ENCODE measurements at places on chromosomes 2 and 18. TPM values are rescaled to one million over a fixed set of nuclear protein-coding genes. Genes with fewer than 3 reads are reported as not detected.

GRCh38 chr2:47485751-47486300, 82.9 kb downstream of the MSH2 start:
- no peak for DNase-seq

DNA sequence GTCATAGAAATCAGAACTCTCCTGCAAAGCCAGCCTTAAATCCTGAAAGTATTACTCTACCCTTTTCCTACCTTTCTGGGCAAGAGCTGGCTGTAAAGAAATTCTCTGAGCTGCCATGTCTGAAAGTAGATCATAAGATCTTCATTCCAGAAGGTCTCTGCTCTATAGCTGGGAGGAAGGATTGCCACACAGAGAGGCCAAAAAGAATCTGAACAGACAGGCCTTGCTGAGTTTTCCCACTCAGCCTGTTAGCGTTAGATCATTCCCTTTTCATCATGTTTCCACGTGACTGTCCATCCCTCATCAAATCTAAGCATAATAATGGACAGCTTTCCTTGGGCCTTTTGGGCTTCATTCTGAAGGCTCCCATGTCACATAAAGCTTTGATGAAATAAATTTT, 43.2 kb upstream of the FHL2 start:
- no peak for DNase-seq

DNA sequence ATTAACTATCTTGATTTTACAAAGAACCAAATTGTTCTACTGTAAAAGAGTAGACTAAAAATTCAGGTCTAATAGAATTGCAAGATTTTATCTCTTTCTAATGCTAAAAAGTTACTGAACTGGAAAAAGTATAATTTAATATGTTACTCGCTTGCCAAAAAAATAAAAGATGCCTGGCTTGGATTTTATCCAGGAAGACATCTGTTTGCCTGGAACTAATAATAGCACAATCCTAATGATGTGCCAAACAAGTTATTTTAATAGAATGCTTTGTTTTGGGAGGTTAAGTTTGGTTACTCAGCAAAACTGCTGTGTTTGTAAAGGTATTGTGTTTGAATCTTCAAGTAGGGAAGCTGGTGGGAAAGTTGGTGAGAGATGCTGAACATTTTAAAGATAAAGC, 19.4 kb upstream of the ZSWIM2 start:
- no peak for DNase-seq

DNA sequence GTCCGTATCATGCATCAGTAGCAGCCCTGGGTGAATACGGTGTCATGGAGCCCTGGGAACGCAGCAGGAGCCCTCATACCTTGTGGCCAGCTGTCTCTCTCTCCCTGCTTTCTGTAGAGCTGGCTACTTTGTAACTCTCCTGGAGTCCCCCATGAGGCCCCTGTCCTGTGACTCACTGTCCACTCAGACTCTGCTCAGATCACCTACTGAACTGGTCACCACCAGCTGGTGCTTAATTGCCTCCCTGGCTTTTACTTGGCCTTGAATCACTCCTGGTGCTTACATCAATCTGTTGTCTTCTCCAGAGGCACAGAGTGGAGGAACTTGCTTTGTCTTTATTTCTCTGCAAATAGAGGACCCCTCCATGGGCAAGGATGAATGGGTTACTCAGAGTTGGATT, 172.7 kb downstream of the HRH4 start:
- DNase-seq = no peak

DNA sequence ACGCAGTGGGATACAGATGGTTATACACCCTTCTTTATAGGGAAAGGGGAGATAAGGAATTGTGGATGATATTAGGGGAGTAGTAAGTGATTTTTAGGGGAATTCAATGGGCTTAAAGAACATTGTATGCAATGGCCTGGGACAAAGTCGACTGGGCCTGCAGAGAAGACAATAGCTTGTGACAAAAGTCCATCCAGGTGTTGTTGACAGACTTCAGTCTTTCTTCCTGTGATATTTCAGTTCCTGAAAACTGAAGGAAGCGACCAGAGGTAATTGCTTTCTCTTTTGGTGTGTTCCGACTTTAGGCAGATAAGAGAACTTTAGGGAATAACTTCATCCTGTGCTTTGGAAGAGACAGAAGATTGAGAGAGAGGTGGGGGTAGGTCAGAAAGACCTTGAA, 83.1 kb upstream of the NEUROD1 start:
- no peak for DNase-seq

The ETAA1 gene
- 1.9 TPM for polyA plus RNA-seq

- DNase-seq = no peak
These were observed 692.6 kb upstream of the TMEFF2 start for GRCh38 chr2:192887337-192887736.

The APCDD1 gene
- polyA plus RNA-seq = 2.9 TPM

GRCh38 chr18:55927831-55928230, 339.8 kb upstream of the TCF4 start:
- DNase-seq = no peak

DNA sequence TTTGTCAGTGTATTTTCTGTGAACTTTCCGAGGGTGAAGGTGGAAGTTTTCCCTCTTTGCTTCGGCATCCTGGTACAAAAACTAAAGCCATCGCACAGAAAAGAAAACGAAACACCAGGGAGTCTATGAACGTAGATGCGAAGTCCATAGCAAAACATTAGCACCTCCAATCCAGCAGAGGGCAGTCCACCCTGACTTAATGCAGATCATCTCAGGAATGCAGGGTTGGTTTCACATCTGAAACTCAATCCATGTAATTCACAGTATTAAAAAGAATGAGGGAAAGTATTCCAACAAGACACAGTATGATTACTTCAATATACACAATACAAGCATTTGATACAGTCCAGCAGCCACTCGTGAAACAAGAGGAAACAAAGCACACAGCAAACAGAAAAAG, 70.8 kb downstream of the RTP5 start:
- no peak for DNase-seq

- no peak for DNase-seq
These were observed 317.6 kb downstream of the LNPK start for GRCh38 chr2:175684466-175684865.

The CFAP210 gene
- polyA plus RNA-seq = 0.04 TPM

The SERPINB13 gene
- polyA plus RNA-seq = not detected

- DNase-seq = no peak
These were observed 231.7 kb downstream of the TRIB2 start for GRCh38 chr2:12948231-12948960.

The CROCC2 gene
- polyA plus RNA-seq = 0.01 TPM

The MGAT4A gene
- 10.6 TPM for polyA plus RNA-seq

The SRD5A2 gene
- 0.08 TPM for polyA plus RNA-seq

GRCh38 chr2:235688511-235689426, 194.9 kb downstream of the AGAP1 start:
- no peak for DNase-seq

DNA sequence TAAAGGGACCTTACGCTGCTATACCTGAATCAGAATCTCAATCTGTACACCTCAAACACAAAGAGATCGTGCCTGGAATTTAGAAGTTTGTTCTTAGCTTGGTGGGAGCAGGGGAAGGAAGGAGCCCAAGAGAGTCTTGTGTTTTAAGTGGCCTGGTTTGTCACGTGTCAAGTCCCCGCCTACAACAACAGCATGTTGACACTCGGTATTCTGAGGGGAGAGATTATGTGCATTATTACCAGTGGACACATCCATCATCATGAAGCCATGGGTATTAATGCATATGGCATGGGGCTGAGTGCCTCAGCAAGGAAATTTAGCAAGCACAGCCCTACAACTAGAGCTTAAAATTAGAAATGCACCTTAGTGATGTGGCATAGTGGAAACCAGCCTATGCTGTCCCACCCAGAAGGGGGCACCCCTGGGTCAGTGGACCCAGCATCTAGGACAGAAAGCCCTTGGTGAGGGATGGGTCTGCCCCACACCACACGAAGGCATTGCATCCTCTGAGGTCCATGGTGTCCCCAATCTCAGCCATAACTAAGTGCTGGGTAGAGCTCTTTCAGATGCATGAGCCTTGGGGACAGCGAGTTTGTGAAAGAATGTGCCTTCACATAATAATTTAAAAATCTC, 138.7 kb downstream of the MGAT5 start:
- DNase-seq = no peak

The CNDP1 gene
- not detected for polyA plus RNA-seq

DNA sequence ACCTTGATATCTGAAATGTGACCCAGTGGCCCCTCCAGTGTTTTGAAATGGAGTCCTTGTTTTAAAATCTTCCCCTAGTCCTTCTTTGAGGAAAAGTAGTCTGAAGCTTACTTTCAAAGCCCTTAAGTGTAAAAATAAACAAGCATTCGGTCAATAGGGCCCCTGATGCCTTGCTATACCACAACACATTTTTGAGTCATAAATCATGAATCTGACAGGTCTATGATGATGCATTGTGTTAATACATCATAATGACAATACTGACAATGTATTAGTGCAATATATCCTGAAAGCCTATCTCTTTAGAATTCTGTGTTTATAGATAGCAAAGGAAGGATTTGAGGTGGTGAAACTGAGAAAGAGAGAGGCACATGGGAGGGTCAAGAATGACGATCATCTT, 464.2 kb downstream of the MEIS1 start:
- no peak for DNase-seq

DNA sequence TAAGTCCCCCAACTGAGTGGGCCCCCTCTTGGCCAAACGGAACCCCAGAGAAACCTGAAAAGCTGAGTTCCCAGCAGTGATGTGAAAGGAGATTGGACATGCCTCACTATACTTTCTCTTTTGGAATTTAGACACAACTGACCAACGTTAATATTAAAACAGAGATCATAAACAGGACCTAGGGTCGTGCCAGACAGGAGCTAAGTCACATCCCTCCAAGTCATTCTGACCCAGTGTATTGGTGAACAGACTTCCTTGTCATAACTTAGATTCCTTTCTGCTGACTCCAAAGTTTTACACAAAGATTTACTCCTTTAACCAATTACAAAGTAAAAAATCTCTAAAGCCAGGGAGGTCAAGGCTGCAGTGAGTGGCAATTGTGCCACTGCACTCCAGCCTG, 46.9 kb downstream of the UXS1 start:
- DNase-seq = no peak

The LAMA1 gene
- 2.6 TPM for polyA plus RNA-seq

DNA sequence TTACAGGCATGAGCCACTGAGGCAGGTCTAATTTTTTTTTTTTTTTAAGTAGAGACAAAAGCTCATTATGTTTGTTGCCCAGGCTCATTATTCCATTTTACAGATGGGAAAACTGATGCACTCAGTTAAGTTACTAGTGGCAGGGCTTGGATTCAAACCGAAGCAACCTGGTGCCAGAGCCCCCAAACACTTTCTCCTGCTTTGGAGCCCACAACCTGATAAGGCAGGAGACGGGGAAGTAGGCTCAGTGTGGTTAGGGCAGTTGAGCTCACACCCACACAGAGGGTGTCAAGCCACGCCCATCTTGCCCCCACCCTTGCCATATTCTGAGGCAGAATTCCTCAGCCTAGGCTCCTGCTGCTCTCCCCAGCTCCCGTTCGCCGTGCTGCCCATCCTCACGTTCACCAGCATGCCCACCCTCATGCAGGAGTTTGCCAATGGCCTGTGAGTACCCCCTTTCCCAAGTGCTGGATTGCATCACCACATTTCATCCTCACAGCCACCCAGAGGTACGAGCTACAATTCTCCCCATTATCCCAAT, 5.8 kb upstream of the CTDSP1 start:
- DNase-seq = no peak

The LPIN1 gene
- 146 TPM for polyA plus RNA-seq

GRCh38 chr2:63882395-63883105, 40.9 kb downstream of the UGP2 start:
- DNase-seq = no peak

- DNase-seq = no peak
These were observed 130.0 kb upstream of the GPC1 start for GRCh38 chr2:240305369-240305962.

DNA sequence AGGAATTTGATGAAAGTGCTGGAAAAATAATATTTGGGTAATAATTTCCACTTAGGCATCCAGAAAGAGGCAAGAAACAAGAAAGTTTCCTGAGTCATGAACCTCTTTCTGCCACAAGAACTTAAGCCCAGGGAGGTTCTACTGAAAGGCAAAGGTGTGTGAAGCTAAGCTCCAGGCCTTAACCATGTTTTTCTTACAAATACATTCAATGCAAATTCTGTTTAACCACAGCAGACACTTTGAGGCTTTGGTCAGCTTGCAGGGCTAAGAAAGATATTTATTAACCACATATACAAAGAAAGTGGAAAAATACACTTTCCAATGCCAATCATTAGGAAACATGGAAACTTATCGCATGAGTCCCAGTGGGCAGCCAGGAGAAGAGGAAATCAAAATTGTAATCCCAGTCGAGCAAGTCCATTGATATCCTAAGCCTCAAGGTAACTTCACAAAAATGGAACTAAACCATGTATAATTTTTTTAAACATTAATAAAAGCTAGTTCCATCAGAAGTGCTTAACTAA, 68.3 kb downstream of the PIEZO2 start:
- no peak for DNase-seq

GRCh38 chr18:13136904-13137669, 81.5 kb upstream of the LDLRAD4 start:
- DNase-seq = peak; percentile 56

The EMILIN1 gene
- polyA plus RNA-seq = 4.9 TPM

GRCh38 chr2:230164139-230164538, 55.6 kb downstream of the SP110 start:
- no peak for DNase-seq

GRCh38 chr18:62986490-62986889, 271.1 kb downstream of the PHLPP1 start:
- no peak for DNase-seq

- no peak for DNase-seq
These were observed 72.7 kb downstream of the IKZF2 start for GRCh38 chr2:213078686-213079085.

DNA sequence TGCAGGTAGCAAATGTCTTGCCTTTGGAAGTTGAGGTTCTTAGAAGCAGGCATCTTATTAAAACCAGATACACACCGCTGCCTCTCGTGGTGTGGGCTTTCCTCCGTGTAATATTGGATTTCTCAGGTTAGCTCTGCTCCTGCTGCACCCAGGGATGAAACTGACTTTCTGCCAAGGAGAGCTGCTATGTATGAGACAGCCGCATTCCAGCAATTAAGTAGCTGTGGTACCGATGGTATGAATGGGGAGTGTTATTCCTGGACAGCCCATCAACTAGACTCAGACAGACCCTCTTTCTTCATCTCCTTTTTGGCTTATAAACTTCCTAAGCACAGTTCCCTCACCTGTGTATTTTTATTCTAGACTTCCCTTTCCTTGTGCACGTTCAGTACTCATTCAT, 6.8 kb upstream of the EHD3 start:
- DNase-seq = no peak

The CRYGD gene
- polyA plus RNA-seq = not detected

DNA sequence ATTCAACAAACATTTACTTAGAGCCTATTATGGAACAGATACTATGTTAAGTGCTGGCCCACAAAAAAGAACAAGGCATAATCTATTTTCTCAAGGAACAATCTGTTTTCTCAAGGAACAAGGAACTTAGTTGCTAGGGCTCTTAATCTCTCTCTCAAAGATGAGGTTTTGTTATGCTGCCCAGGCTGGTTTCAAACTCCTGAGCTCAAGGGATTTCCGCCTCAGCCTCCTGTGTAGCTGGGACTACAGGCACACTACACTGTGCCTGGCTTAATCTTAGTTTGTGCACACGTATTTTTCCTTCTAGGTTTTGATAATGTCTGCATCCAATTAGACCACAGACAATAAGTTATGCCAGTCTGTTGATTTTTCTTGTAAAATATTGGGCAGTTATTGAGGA, 89.5 kb downstream of the PTH2R start:
- DNase-seq = no peak
